ENCODE measurements at places on chromosomes 3 and 15. TPM values are rescaled to one million over a fixed set of nuclear protein-coding genes. Genes with fewer than 3 reads are reported as not detected.

Gene HMG20A
- 26.3 TPM for total RNA-seq

Gene SLC51B
- total RNA-seq, result 0.51 TPM

Gene SLC25A20
- total RNA-seq, result 13.1 TPM

Gene ABCC5
- 18.8 TPM for total RNA-seq

Gene GRM2
- total RNA-seq, result under 0.01 TPM

Gene UBA3
- 93.3 TPM for total RNA-seq

Gene FAM107A
- total RNA-seq, result under 0.01 TPM

Gene SLC9C1
- not detected for total RNA-seq

Gene AEN
- total RNA-seq, result 68.1 TPM

Gene ZBTB20
- total RNA-seq, result 13.4 TPM

Gene GOLGA6B
- total RNA-seq, result not detected

Gene TADA3
- 87.9 TPM for total RNA-seq

Gene TEX55
- not detected for total RNA-seq

Gene TMCO5A
- total RNA-seq, result not detected

Measured in fibroblast of lung (primary cell).